ENCODE measurements at places on chromosomes 5 and 9.

DNA sequence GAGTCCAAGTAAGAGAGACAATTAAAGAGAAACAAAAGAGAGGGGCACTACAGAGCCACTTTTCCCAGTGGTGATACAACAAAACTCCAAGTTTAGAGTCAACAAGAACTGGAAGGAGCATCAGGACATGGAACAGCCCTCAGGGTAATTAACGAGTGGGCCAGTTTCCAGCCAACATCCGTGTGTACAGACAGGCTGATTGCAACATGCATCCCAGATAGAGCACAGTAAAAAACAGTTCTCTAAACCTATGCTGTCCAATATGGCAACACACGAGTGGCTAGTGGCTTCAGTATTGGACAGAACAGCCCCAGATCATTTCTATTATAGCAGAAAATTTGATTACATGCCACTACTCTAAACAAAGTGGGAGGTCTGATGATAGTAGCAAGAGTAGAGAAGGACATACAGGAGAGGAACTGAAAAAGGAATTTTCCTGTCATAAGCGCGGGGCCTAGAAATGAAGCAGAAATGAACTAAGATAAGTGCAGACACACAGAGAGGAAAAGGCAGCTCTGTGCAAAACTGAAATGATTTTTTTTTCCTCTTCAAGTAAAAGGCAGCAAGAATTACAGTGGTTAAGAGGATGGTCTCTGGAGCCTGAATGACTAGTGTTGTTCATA is 175.6 kb upstream of the CCNG1 start:
- DNase-seq: no peak

DNA sequence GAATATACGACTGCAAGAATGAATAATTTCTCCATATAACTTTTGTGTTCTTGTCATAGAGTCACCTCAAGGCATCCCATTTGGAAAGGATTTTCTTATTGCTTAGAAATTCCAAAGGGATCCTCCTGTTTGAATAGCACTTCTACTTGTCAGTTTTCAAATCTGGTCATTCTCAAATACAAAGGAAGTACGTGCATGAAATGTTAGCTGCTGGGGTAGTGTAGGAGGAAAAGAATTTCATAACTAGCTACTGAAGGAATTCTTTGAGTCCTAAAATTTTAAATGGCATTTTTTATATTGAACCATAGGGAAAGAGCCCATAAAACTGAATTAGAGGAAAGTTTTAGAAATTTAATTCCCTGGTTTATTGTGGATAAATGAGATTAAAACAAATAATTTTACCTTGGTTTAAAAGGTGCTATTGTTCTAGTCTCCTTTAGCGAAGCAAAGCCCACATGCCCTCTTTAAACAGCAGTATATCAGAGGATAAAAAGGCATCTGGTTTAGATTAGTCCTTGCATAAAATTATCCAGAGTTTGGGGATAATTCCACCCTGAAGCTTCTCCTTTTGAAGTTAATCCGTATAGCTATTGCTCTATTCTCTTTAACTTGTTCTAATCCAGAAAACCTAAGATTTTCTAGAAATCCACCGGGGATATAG is 2.0 kb upstream of the MPDZ start:
- DNase-seq: no peak

- no peak for DNase-seq
Measured at GRCh38 chr9:109115931-109116526, 3.7 kb downstream of the TMEM245 start.

GRCh38 chr9:84238652-84239051 is 101.9 kb downstream of the SLC28A3 start:
- DNase-seq: no peak

DNA sequence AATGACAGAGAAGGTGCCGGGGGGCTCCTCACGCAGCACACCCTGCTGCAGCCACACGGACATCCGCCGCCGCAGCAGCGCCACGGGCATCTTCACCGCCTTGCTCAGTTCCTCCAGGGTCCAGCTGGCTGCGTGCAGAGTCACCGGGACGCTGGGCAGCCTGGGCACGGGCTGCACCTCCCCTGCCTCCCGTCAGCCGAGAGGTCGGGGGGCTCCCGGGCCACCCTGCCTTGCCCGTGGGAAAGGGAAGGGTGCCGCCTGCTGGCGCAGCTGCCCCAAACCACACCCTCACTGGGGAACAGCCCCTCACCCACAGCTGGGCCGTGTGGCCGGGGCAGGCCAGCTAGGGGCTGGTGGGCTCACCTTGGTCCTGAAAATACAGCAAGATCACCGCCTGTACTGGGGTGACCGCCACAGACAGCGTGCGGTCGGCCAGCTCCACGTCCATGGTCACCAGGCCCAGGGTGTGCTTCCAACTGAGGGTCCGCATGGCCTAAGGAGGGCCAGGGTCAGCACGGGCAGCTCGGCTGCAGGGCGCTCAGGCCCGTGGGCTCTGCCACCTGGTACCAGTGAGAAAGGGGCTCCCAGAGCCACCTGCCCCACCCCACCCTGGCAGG is 3.6 kb upstream of the TMEM210 start:
- DNase-seq: no peak

DNA sequence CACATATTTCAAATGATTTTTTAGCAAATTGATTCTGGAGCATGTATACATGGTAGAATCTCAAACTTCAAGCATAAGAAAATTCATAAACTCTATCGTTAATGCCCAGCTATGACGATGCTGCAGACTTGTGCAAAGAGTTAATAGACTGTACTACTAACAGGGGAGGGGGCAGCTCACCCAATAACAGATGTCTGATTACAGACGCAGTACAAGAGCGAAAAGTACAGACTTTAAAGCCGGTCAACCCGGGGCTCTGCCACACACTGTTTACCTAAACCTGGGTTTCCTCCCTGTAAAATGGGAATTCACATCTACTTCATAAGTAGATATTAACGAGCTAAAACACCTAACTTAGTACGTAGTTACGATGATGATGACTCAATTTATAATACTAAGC is 651 bp downstream of the TRIM23 start:
- no peak for DNase-seq

DNA sequence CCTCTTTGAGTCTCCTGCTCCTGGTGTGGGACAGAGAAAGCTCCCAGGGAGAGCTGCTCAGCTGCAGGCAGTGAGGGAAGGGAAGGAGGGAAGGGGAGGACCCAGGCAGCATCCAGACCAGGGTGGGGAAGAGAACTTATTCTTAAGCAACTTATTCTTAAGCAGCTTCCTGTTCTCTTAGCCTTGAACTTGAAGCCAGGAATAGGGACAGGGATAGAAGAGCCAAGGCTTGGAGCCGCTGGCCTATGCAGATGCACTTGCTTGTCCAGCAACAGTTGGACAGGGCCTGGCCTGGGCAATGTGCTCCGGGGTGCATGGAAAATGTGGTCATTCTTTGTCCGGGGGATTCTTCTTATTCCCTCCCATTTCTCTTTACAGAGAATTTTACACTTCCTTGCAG is 31.4 kb upstream of the SPTLC1 start:
- DNase-seq: no peak

DNA sequence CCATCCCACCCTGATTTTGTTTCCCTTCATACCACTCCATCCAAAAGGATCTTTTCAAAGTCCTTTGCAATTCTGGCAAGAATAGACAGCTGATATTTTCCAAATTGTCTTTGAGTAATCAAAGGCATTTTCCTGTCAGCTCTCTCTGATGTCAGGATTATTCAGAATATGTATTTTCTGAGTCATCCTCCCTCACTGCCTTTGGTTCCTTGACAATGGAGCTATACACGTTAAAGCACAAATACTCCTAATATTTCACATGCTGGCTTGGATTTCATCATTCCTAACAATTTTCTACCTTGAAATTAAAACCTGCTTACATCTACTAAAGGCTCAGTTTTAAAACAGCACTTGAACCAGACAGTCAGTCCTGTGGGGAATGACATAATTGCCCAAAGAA is 379.4 kb downstream of the GADD45G start:
- no peak for DNase-seq

GRCh38 chr5:144084971-144085370 is 85.5 kb downstream of the YIPF5 start:
- DNase-seq: no peak

DNA sequence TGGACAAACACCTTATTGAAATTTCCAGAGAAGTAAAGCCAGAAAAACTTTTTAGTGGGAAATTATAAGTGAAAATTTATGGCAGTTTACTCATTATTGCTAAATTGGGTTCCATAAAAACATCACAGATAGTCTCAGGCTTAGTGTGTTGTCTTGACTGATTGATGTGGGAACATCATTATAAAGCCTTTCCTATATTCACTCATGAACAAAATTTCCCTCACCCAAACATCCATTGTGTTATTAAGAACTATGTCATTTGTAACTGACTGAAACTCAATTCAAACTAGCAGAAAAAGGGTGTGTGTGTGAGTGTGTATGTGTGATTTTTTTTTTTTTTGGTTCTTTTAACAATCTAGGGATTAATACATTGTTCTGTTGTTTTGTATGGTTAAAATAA is 143.7 kb upstream of the SEMA6A start:
- no peak for DNase-seq

DNA sequence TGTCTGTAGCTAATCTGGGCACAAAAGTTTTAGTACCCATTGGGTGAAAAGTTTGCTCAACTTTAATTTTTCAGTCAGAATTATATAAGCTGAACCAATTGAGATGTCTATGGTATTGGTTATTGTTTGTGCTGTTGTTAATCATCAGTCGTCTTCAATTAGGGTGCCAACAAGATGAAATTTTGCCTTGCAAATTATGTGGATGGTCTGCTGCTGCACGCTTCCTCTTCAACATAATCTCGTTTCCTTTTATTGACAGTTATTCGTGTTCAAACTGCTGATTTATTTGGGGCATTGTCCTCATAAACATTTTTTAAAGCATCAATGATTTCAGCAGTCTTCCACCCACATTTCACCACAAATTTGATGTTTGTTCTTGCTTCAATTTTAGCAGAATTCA is 194.0 kb downstream of the HTR1A start:
- no peak for DNase-seq

DNA sequence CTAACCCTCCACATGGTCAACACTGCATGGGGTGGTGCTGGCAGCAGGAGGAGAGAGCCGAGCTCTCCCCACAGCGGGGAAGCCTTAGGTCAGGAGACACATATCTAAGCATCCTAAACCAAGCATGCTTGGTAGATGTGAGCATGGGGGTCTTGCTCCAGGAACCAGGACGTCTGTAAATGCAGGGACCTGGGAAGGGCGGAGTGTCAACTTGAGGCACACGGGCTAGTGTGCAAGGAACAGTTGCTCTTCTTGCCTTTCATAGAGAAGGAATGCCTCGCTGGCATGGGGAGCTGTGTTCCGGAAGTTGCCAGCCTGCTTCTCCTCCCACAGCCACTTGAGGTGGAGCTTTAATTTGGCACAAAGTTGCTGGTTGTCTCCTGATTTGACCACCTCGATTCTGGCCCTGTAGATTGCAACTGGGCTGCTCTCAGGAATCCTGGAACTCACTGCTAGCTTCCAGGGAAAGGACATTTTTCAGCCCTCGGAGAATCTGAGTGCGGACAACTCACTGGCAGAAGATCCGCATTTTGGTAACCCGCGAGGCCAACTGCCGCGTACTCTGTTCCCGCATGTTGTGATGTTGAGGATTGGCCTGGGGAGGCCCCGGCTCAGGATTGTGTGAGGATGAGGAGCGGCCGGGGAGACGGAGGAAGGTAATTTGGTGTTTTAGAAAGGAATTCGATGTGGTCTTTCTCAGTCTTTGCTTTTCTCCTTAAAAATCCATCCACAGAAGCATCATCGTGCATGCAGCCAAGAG is 370.3 kb upstream of the IRX1 start:
- no peak for DNase-seq

DNA sequence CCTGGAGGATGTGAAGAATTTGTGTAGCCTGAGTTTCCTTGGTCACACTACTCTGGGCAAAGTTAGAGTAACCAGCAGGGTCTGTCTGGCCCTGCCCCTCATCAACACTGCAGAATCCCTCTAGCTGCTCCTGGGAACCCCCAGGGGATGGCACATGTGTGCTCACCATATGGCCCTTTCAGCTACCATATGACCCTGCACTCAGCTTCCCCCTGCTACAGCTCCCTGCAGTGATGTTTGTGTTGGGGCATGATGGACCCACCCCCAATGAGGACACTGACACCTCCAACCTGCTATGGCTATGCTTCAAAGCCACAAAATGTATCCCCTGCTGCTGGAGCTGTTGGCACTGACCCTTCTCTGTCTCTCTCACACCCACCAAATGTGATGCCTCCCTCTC is 152.7 kb downstream of the SNX18 start:
- DNase-seq: no peak

GRCh38 chr9:5580650-5581049 is 48.3 kb upstream of the RIC1 start:
- DNase-seq: no peak

GRCh38 chr9:133103183-133103986 is 17.7 kb downstream of the RALGDS start:
- no peak for DNase-seq

- DNase-seq: no peak
Measured at GRCh38 chr5:87004101-87004500, 263.6 kb upstream of the RASA1 start.

DNA sequence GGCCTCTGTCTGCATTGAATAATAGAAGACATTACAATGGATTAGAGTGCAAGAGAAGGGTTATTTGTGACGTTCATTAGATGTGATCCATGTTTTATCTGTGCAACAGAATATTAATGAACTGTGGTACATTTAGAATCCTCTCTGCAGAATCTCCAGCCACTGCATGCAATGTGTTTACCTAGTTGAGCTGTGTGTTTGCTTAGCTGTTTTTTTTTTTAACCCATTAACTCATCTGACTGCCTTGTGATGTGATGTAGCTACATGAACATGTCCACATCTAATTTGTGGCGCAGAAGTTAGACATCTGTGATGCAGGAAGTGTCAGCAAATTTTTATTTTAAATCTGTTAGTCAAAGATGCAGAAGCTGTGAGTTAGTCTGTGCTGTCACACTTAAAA is 236.9 kb downstream of the CD180 start:
- DNase-seq: no peak

GRCh38 chr9:27344776-27345175 is 47.8 kb upstream of the EQTN start:
- no peak for DNase-seq

GRCh38 chr9:14075218-14075617 is 238.7 kb downstream of the NFIB start:
- DNase-seq: no peak

DNA sequence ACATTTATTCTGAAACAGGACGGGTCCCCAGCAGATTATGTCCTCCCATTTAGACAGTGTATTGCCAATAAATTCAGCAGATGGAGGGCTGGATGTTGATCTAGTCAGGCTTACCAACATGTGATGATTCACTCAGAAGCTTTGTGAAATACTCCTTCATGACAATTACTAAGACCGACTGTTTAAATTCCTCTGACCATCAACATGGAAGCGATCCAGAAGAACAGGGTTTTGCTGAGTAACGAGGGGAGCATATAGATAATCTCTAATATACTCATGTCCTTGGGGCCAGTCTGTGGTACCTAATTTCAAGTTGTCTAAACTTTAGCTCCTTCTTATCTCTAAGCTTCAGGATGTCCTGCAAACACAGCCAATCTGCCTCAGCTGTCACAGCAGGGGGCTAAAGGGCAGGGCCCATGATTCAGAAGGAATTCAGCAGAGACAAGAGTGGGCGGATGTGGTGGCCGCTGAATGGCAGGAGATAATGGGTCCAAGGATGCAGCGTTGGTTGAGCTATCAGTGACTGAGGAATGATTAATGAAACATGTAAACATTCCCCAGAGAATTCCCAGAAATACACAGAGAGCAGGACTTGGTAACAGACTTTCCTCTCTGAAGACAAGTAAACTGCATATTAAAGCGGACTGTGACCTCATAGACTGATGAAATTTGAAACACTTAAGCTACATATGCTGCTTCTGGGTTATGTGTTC is 109.4 kb downstream of the ANKRD55 start:
- DNase-seq: no peak

Data from stimulated activated CD4-positive, alpha-beta T cell treated with anti-CD3 and anti-CD28 coated beads, Interleukin-1b, Interleukin-23, amount 100 ng/mL, for 1 hour (primary cell).